SJSA1 (cell line): ENCODE measurements at places on chromosomes 13 and 19. TPM values are rescaled to one million over a fixed set of nuclear protein-coding genes. Genes with fewer than 3 reads are reported as not detected.
A peak's percentile ranks its signal among the peaks of the same experiment; 100 is the strongest.

GRCh38 chr19:7468840-7469239 lies 20.0 kb downstream of the PEX11G start:
- no peak overlapping the region for H3K27ac ChIP-seq
- H3K4me3 ChIP-seq = no peak overlapping the region
- H3K27me3 ChIP-seq = no peaks in the 10 kb centered on the region
- no peak for DNase-seq
- H3K36me3 ChIP-seq = peaks cover 27% of the 10 kb centered on the region

Gene TMPRSS9
- total RNA-seq = not detected in 2 replicates

DNA sequence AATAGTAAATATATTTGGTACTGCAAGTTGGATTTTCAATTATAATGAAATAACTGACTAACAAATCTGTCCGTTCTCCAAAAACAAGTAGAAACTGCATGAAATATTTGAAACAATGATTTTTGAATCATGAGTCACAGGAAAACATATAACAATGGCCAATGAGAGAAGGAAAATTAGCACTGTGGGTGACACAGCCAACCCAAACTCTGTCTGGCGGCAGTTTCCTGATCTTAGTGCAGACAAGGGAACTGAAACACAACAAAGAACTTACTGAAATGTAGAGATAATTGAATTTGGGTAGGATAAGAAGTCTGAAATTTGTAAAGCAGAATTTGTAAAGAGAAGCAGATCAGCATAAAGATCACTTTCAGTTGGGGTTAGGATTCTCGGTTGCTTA lies 2743.3 kb upstream of the PCDH20 start:
- no peak overlapping the region for H3K4me3 ChIP-seq
- H3K4me1 ChIP-seq = 0 out of 2 replicates have a peak, but pooled peaks cover 3% of the 10 kb centered on the region
- H3K27ac ChIP-seq = peak overlapping the region; percentile 44
- no peaks in the 10 kb centered on the region for H3K36me3 ChIP-seq

Gene ZNF284
- 2.9 and 3.1 TPM in 2 replicates for total RNA-seq

- no peak overlapping the region for H3K27ac ChIP-seq
- DNase-seq = no peak
- no peaks in the 10 kb centered on the region for H3K4me1 ChIP-seq
- no peak overlapping the region for H3K4me3 ChIP-seq
- no peaks in the 10 kb centered on the region for H3K36me3 ChIP-seq
Measured at GRCh38 chr13:62626771-62627170, 1211.1 kb upstream of the PCDH20 start.

- H3K27me3 ChIP-seq = no peaks in the 10 kb centered on the region
- no peak overlapping the region for H3K27ac ChIP-seq
- DNase-seq = no peak
- H3K4me1 ChIP-seq = no peaks in the 10 kb centered on the region
- no peaks in the 10 kb centered on the region for H3K36me3 ChIP-seq
- no peak overlapping the region for H3K4me3 ChIP-seq
Measured at GRCh38 chr19:42023121-42023942, 29.3 kb upstream of the ATP1A3 start.

Gene CASP14
- total RNA-seq = not detected in 2 replicates

DNA sequence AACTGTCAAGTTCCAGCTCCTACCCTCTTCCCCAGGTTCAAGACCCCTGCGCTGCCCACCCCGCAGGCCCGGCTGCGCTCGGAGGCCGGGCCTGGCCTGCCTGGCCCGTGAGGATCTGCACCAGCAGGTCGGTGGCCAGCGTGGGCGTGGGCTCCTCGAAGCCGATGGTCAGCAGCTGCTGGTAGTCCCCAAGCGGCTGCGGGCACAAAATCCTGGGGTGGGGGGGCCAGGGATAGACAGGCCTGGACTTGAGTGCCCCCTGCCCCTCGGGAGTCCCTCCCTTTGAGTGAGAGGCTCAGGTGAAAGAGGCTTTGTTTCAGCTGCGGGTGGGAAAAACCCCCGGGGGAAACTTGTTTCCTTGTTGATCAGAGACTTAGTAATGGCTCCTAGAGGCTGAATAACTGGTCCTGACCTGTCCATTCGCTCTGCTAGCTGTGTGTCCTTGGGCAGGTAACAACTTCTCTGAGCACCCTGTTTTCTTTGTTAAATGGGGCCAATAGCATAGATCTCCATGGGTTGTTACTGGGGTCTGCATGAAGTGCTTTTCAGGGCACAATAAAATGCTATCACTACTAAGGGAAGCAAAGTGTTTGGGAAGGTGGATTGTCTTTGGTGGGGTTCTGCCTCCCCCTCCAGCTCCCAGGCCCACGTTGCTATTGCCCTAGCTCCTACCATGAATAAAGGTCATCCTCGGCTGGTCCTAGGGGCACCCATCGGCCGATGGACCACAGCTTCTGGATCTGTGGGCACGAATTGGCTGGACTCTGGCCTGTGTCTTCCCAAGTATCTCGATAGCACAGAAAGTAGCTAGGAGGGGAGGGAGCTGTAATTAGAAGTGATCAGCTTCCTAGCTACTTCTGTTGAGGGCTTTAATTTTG lies 3.5 kb downstream of the C19orf67 start:
- H3K36me3 ChIP-seq = 0 out of 2 replicates have a peak, but pooled peaks cover 3% of the 10 kb centered on the region
- H3K4me3 ChIP-seq = peak overlapping the region; percentile 49
- no peaks in the 10 kb centered on the region for H3K27me3 ChIP-seq
- H3K4me1 ChIP-seq = peaks cover 13% of the 10 kb centered on the region

- H3K27me3 ChIP-seq = no peaks in the 10 kb centered on the region
- DNase-seq = no peak
- no peak overlapping the region for H3K27ac ChIP-seq
- H3K4me1 ChIP-seq = no peaks in the 10 kb centered on the region
- no peak overlapping the region for H3K4me3 ChIP-seq
Measured at GRCh38 chr19:33124207-33125098, 7.5 kb upstream of the WDR88 start.

- no peak for DNase-seq
- no peak overlapping the region for H3K27ac ChIP-seq
- H3K36me3 ChIP-seq = no peaks in the 10 kb centered on the region
- no peaks in the 10 kb centered on the region for H3K4me1 ChIP-seq
- H3K27me3 ChIP-seq = no peaks in the 10 kb centered on the region
- no peak overlapping the region for H3K4me3 ChIP-seq
Measured at GRCh38 chr13:63455938-63456337, 2040.3 kb upstream of the PCDH20 start.

Gene GGN
- 0.47 and 0.71 TPM in 2 replicates for total RNA-seq

GRCh38 chr19:38676023-38676877 lies 28.8 kb downstream of the ACTN4 start:
- H3K4me1 ChIP-seq = peaks cover 54% of the 10 kb centered on the region
- peak overlapping the region; percentile 21 for H3K27ac ChIP-seq
- H3K4me3 ChIP-seq = no peak overlapping the region
- peaks cover 62% of the 10 kb centered on the region for H3K36me3 ChIP-seq
- peak; percentile 73 for DNase-seq

DNA sequence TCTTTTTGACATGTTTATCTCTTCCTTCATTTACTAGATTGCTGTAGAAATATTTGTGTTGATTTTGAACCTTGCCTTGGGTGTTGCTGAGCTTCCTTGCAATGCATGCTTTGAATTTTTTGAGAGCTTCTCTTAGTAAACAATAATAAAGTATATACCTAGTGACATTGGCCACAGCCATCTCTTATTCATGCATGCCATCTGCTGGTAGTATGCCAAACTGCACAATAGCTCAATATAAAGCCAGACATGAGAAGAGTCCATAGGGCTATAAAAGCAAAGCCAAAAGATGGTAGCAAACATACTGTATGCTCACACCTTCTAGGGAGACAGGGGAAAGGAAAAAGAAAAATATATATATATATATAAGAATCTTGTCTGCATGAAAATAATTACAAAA lies 18.9 kb upstream of the ZSCAN5A start:
- H3K4me1 ChIP-seq = no peaks in the 10 kb centered on the region
- H3K4me3 ChIP-seq = no peak overlapping the region

Gene ADGRE2
- total RNA-seq = not detected in 2 replicates

Gene IL12RB1
- 0.21 TPM in 1 of 2 replicates, not detected in the other for total RNA-seq

GRCh38 chr19:35870798-35871197 lies 2.4 kb downstream of the APLP1 start:
- H3K4me3 ChIP-seq = no peak overlapping the region
- peaks cover 20% of the 10 kb centered on the region for H3K4me1 ChIP-seq
- no peak for DNase-seq
- H3K27me3 ChIP-seq = peaks cover 17% of the 10 kb centered on the region; the same call in 1 of the 2 replicates
- H3K36me3 ChIP-seq = no peaks in the 10 kb centered on the region
- no peak overlapping the region for H3K27ac ChIP-seq

Gene UBL3
- 14.5 and 19.7 TPM in 2 replicates for total RNA-seq

Gene ESD
- total RNA-seq = 98.2 and 108 TPM in 2 replicates

Gene CLEC17A
- 0.18 TPM in 1 of 2 replicates, not detected in the other for total RNA-seq

- H3K4me1 ChIP-seq = no peaks in the 10 kb centered on the region
- H3K4me3 ChIP-seq = no peak overlapping the region
- no peak overlapping the region for H3K27ac ChIP-seq
- no peaks in the 10 kb centered on the region for H3K36me3 ChIP-seq
Measured at GRCh38 chr13:91146601-91147000, 200.9 kb upstream of the MIR17HG start.

GRCh38 chr19:47040869-47041268 lies 7.6 kb downstream of the TMEM160 start:
- H3K27me3 ChIP-seq = no peaks in the 10 kb centered on the region
- H3K27ac ChIP-seq = no peak overlapping the region
- peaks cover 11% of the 10 kb centered on the region for H3K4me1 ChIP-seq
- no peak for DNase-seq
- no peak overlapping the region for H3K4me3 ChIP-seq

DNA sequence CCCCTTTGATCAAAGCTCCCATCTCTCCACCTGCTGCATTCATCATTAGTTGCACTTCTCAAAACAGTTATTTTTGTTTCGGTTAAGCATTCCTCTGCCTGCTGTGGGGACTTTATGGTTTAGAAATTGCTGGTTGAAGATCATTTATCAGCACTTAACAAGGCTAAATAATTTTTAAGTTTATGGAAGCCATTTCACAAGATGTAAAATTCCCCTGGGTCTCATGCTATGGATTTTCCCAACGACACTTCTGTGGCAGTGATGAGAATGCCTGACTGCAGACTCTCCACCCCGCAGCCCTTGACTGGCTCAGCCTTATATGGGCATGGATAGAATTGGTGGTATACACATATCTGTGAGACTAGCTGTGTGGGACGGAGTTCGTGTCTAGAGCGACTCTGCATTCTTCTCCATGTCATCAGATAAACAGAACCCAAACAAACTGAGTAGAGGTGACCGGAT lies 52.8 kb downstream of the COL4A2 start:
- H3K4me1 ChIP-seq = peaks cover 29% of the 10 kb centered on the region
- H3K36me3 ChIP-seq = peaks cover 54% of the 10 kb centered on the region
- H3K27ac ChIP-seq = peak overlapping the region; percentile 71
- H3K27me3 ChIP-seq = no peaks in the 10 kb centered on the region
- no peak overlapping the region for H3K4me3 ChIP-seq

DNA sequence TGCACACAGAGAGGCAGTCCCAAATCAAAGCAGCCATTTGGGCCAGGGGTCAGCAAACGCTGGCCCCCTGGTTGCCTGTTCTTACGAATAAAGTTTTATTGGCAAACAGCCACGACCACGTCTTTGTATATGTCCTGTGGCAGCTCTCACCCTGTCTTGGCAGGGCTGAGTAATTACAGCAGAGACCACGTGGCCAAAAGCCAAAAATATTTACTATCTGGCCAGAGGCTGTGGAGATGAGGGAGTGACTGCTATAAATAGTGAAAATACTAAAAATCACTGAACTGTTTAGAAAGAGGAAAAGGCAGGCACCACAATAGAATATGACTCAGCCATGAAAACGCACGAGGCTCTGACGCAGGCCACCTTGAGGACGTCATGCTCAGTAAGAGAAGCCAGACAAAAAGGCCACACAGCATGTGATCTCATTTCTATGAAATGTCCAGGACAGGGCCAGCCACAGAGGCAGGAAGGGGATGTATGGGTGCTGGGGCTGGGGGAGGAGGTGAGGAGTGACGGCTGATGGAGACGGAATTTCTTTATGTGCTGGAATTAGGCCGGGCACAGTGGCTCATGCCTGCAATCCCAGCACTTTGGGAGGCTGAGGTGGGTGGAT lies 29.4 kb downstream of the SMIM24 start:
- H3K27me3 ChIP-seq = no peaks in the 10 kb centered on the region
- H3K27ac ChIP-seq = peak overlapping the region; percentile 72
- DNase-seq = peak; percentile 97
- peaks cover 85% of the 10 kb centered on the region for H3K36me3 ChIP-seq
- no peak overlapping the region for H3K4me3 ChIP-seq
- H3K4me1 ChIP-seq = peaks cover 8% of the 10 kb centered on the region

Gene CGB8
- 0.61 TPM in 1 of 2 replicates, not detected in the other for total RNA-seq

- H3K4me1 ChIP-seq = no peaks in the 10 kb centered on the region
- H3K36me3 ChIP-seq = no peaks in the 10 kb centered on the region
- no peak overlapping the region for H3K27ac ChIP-seq
- no peaks in the 10 kb centered on the region for H3K27me3 ChIP-seq
- DNase-seq = no peak
Measured at GRCh38 chr13:83515268-83516015, 366.8 kb downstream of the SLITRK1 start.

- H3K36me3 ChIP-seq = no peaks in the 10 kb centered on the region
- H3K4me1 ChIP-seq = no peaks in the 10 kb centered on the region
- no peak for DNase-seq
- no peak overlapping the region for H3K27ac ChIP-seq
- no peak overlapping the region for H3K4me3 ChIP-seq
Measured at GRCh38 chr13:73616861-73617260, 517.3 kb downstream of the KLF12 start.

Gene ODAD3
- 0.24 TPM in 1 of 2 replicates, not detected in the other for total RNA-seq

DNA sequence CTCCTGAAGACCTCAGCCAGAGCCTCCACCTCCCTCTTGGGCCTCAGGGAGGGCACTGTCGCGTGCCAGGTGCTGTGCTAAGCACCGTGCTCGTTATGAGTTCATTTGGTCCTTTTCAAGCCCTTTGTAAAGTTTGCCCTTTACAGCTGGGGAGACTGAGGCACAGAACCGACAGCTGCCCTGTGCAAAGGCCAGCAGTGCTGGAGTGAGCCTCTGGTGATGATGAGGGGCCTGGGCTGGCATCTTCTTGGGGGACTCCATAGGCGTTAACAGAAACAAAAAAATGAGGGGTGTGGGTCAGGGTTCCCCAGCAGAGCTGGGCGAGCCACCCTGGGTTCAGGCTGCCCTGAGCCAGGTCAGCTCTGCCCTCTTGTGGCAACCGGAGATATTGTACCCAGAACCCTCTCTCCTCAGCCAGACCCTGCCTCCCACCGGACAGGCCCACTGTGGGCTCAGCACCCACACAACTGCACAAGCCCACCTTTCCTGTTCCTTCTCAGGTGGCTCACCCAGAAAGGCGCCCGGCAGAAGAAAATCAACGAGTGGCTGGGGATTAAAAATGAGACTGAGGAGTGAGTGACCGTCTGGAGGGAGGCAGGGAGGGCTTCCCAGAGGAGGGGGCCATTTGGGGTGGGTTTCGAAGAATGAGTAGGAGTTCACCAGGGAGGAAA lies 5.5 kb upstream of the IFI30 start:
- H3K4me3 ChIP-seq = no peak overlapping the region
- no peak overlapping the region for H3K27ac ChIP-seq
- DNase-seq = no peak
- H3K4me1 ChIP-seq = no peaks in the 10 kb centered on the region
- no peaks in the 10 kb centered on the region for H3K27me3 ChIP-seq

- no peaks in the 10 kb centered on the region for H3K36me3 ChIP-seq
- DNase-seq = no peak
- no peaks in the 10 kb centered on the region for H3K27me3 ChIP-seq
- no peak overlapping the region for H3K27ac ChIP-seq
Measured at GRCh38 chr13:114151565-114152284, 19.3 kb upstream of the RASA3 start.
